Cardiac muscle cell (in vitro differentiated cells and primary cell): ENCODE measurements at places on chromosomes 3 and 15.
A peak's percentile ranks its signal among the peaks of the same experiment; 100 is the strongest.

DNA sequence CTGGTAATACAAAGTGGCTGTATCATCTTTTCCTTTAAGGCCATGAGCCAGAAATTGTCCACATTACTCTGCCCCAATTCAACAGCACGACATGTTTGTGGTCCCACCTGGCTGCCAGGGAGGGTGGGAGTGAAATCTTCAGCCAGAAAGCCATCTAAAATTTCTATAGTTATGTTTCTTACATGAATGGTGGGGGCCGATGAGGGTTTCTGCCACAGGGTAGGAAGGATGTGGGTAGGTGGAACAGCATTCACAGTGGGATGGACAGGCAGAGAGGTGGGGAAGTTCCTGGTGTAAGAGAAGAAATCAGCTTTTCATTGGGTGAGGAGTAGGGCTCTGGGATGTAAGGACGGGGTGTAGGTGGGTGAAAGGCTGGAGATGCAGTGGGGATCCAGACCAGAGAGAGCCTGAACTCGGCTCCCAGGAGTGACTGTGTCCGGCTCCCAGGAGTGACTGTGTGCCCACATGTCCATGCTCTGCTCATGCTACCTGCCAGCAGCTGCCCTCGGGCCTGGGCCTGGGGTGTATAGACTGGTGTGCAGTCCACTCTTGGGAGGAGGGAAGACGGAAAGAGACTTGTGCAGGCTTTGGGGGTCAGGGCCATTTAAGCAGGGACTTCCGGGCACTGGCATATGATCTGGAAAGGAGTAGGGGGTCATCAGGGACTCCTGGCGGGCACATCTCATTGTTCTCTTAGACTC, 3.8 kb upstream of the FBLN2 start:
- H3K4me3 ChIP-seq: no peak overlapping the region
- H3K4me1 ChIP-seq: peaks cover 14% of the 10 kb centered on the region
- no peaks in the 10 kb centered on the region for H3K27me3 ChIP-seq

- no peak overlapping the region for H3K27ac ChIP-seq
- no peaks in the 10 kb centered on the region for H3K36me3 ChIP-seq
- H3K4me3 ChIP-seq: no peak overlapping the region
- DNase-seq: no peak
- H3K4me1 ChIP-seq: no peaks in the 10 kb centered on the region
- no peaks in the 10 kb centered on the region for H3K27me3 ChIP-seq
Measured at GRCh38 chr3:52983828-52984227, 62.0 kb downstream of the SFMBT1 start.

- no peaks in the 10 kb centered on the region for H3K27me3 ChIP-seq
- peaks cover 4% of the 10 kb centered on the region for H3K36me3 ChIP-seq
- H3K27ac ChIP-seq: no peak overlapping the region
- DNase-seq: no peak
- H3K4me3 ChIP-seq: no peak overlapping the region
- H3K4me1 ChIP-seq: peaks cover 20% of the 10 kb centered on the region
Measured at GRCh38 chr3:69888040-69888942, 111.2 kb upstream of the SAMMSON start.

- H3K4me1 ChIP-seq: peaks cover 8% of the 10 kb centered on the region
- H3K27me3 ChIP-seq: no peaks in the 10 kb centered on the region
- peak; percentile 85 for DNase-seq
Measured at GRCh38 chr3:110815008-110815583, 256.5 kb upstream of the NECTIN3 start.

- no peaks in the 10 kb centered on the region for H3K36me3 ChIP-seq
- no peak overlapping the region for H3K27ac ChIP-seq
- no peak for DNase-seq
- H3K4me1 ChIP-seq: no peaks in the 10 kb centered on the region
Measured at GRCh38 chr3:104982130-104982529, 384.6 kb upstream of the ALCAM start.

GRCh38 chr3:29642393-29643033, 361.6 kb downstream of the RBMS3 start:
- no peak overlapping the region for H3K4me3 ChIP-seq
- DNase-seq: no peak
- H3K27me3 ChIP-seq: no peaks in the 10 kb centered on the region
- peak overlapping the region; percentile 70 for H3K27ac ChIP-seq
- H3K36me3 ChIP-seq: no peaks in the 10 kb centered on the region

DNA sequence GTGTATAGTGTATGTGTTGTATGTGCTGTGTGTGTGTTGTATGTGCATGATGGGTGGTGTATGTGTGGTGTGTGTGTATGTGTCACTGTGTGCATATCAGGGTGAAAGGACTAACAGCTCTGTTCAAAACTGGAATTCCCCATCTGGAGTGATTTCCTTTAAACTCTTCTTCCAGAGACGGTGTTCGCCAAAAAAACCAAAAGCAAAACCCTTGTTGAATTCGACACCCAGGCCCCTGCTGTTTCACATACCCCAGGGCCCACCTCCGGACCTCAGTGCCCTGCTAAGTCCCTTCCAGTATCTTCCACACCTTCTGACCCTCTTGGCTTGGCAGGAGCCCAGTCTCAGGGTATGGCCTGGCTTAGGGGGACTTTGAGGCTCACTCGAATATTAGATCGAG, 44.9 kb upstream of the SEC13 start:
- no peak for DNase-seq
- no peak overlapping the region for H3K4me3 ChIP-seq
- no peaks in the 10 kb centered on the region for H3K27me3 ChIP-seq
- H3K27ac ChIP-seq: no peak overlapping the region
- H3K36me3 ChIP-seq: no peaks in the 10 kb centered on the region
- H3K4me1 ChIP-seq: no peaks in the 10 kb centered on the region

DNA sequence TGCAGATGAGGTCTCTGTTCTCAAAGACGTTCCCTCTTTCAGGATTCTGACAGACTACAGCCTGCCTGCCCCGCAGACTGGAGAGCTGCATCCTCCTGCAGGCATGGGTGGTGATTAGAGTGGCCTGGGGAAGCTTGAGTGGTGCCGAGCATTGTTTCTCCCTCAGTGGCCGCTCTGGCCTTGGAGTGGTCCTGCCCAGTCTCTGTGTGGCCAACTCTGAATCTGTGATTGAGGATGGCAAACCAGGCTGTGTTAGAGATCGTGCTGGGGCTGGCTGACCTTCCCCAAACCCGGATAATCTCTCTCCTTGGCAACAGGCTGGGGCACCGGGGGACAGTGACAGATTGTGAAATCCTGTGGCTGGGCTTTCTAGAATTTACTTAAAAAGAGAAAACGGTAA, 11.0 kb upstream of the ADCY5 start:
- no peak overlapping the region for H3K4me3 ChIP-seq
- no peaks in the 10 kb centered on the region for H3K4me1 ChIP-seq
- no peaks in the 10 kb centered on the region for H3K36me3 ChIP-seq

DNA sequence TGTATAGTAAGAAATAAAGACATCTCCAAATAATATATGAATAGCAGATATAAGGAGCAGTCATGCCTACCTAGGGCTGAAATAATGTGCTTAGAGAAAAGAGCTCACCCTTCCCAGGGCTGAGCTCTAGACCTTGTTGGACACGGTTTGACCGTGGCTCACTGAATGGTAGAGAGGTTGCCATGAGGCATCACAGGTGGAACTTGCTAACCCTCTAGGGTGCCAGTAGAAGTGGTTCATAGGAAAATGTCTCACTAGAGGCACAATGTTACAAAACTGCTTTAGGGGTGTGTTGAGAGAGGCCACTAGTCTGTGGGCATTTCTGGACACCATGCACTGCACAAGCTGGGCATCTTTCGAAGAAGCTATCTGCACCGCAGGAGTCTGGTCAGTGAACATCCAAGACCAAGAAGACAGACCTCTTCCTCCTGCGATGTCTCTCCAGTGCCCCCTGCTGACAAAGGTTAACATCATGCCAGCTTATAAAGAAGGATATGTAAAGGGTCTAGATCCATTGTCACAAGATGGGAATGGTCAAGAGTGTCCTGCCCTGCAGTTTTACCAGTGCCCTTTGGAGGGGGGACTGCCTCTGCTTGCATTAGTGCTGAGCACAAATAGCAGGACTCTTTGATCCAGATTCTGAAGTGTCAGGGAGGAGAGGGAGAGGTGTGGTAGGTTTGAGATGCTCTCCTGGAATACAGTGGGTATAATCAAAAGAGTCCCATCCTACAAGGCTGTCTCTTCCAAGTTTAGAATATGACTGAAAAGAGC, 266.8 kb downstream of the ZNF385D start:
- no peak overlapping the region for H3K4me3 ChIP-seq
- no peaks in the 10 kb centered on the region for H3K4me1 ChIP-seq
- no peaks in the 10 kb centered on the region for H3K36me3 ChIP-seq
- peak; percentile 89 for DNase-seq
- H3K27me3 ChIP-seq: no peaks in the 10 kb centered on the region

- peak; percentile 54 for DNase-seq
- H3K36me3 ChIP-seq: no peaks in the 10 kb centered on the region
- H3K4me3 ChIP-seq: no peak overlapping the region
Measured at GRCh38 chr3:72797773-72798543, 50.3 kb downstream of the SHQ1 start.

DNA sequence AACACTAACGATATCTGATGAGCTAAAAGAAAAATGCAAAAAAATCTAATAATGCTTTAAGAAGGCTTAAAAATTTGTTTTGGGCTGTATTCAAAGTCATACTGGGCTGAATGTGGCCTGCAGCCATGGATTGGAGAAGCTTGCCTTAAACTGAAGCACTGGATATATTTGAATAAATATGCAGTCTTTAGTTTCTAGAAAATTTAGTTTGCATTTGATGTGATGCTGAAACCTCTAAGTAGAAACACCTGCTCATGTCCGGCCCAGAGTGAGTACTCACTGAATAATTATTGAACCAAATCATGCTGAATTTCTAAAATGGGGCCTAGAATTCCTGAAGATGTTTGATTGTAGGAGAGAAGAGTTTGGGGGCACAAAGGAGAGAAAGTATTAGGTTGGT, 43.9 kb downstream of the ABHD5 start:
- no peaks in the 10 kb centered on the region for H3K36me3 ChIP-seq
- no peak overlapping the region for H3K4me3 ChIP-seq
- no peak overlapping the region for H3K27ac ChIP-seq
- H3K4me1 ChIP-seq: no peaks in the 10 kb centered on the region
- DNase-seq: no peak

DNA sequence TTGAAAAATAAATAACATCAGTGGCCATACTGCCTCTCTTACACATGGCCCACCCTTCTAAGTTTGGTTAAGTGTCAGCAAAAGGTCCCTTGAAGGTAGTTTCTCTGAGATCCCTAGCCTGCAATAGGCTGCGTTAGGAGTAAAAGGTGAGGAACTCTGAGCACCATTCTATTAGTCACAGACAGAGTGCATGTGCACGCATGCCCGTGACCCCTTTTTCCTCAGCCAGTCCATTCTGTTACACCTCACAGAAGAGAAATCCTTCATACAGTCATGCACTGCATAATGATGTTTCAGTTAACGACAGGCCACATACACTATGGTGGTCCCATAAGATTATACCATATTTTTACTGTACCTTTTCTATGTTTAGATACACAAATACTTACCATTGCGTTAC, 12.5 kb downstream of the RCCD1 start:
- H3K27ac ChIP-seq: no peak overlapping the region
- no peaks in the 10 kb centered on the region for H3K27me3 ChIP-seq
- DNase-seq: no peak
- no peaks in the 10 kb centered on the region for H3K4me1 ChIP-seq
- peaks cover 43% of the 10 kb centered on the region for H3K36me3 ChIP-seq

DNA sequence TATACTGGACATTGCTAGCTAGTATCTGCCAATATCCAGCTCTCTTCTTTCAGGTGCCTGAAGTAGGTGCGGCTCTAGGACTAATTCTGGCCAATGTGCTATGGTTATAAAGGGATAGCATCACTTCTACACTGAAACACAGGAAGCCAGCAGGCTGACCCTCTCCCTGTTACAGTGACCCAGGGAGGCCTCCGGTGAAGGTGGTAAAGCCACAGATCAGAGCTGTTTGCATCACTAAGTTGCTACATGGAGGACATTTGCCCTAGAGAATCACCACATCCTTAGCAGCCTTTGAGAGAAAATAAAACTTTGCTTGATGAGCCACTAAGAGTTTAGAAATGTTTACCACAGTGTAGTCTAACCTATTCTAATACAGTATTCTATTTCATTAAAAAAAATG, 161.4 kb downstream of the CHST2 start:
- H3K36me3 ChIP-seq: no peaks in the 10 kb centered on the region
- no peak overlapping the region for H3K27ac ChIP-seq
- H3K27me3 ChIP-seq: no peaks in the 10 kb centered on the region
- no peak for DNase-seq
- peaks cover 19% of the 10 kb centered on the region for H3K4me1 ChIP-seq

- no peaks in the 10 kb centered on the region for H3K36me3 ChIP-seq
- no peaks in the 10 kb centered on the region for H3K27me3 ChIP-seq
- no peak overlapping the region for H3K4me3 ChIP-seq
Measured at GRCh38 chr3:121508389-121508788, 37.4 kb downstream of the POLQ start.

DNA sequence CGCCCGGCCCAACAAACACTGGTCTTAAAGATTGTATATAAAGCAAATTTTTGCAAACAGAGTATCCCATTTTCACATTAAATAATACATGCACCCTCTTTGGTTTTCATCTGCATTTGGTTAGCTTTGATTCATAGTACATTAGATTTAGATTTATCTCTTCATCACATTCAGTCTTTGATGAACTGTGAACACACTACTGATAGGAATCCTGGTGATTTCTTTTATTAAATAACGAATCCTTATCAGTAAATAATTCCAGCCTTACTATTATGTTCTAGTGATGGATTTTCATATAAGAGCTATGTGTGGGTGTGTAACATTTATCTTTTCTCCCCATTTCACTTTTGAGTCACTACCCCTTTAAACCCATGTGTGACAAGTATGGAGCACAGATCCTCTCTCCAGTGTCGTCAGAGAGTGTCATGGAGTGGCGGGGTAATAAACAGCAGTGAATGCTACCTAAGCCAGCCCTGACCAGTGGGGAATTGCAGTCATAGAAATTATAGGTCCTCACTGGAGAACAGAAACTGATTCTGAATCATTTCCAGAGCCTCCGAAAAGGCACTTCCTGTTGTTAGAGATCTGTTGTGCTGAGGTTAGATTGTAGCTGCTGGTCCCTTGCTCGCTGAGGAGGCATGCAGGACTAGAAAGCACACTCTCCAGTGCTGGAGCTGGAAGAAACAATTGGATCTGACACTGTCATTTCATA, 22.0 kb downstream of the SLC7A14 start:
- H3K36me3 ChIP-seq: no peaks in the 10 kb centered on the region
- DNase-seq: peak; percentile 74
- H3K27ac ChIP-seq: no peak overlapping the region
- no peaks in the 10 kb centered on the region for H3K4me1 ChIP-seq

GRCh38 chr3:191220908-191221307, 21.9 kb downstream of the OSTN start:
- peak; percentile 5 for DNase-seq
- H3K27me3 ChIP-seq: no peaks in the 10 kb centered on the region
- H3K27ac ChIP-seq: no peak overlapping the region
- no peaks in the 10 kb centered on the region for H3K4me1 ChIP-seq
- H3K36me3 ChIP-seq: no peaks in the 10 kb centered on the region

GRCh38 chr3:165669967-165670366, 167.3 kb downstream of the BCHE start:
- no peaks in the 10 kb centered on the region for H3K36me3 ChIP-seq
- no peak overlapping the region for H3K4me3 ChIP-seq
- H3K27ac ChIP-seq: no peak overlapping the region
- no peaks in the 10 kb centered on the region for H3K27me3 ChIP-seq
- H3K4me1 ChIP-seq: no peaks in the 10 kb centered on the region
